SK-MEL-5 (cell line): ENCODE measurements at places on chromosomes 7 and 10.

DNA sequence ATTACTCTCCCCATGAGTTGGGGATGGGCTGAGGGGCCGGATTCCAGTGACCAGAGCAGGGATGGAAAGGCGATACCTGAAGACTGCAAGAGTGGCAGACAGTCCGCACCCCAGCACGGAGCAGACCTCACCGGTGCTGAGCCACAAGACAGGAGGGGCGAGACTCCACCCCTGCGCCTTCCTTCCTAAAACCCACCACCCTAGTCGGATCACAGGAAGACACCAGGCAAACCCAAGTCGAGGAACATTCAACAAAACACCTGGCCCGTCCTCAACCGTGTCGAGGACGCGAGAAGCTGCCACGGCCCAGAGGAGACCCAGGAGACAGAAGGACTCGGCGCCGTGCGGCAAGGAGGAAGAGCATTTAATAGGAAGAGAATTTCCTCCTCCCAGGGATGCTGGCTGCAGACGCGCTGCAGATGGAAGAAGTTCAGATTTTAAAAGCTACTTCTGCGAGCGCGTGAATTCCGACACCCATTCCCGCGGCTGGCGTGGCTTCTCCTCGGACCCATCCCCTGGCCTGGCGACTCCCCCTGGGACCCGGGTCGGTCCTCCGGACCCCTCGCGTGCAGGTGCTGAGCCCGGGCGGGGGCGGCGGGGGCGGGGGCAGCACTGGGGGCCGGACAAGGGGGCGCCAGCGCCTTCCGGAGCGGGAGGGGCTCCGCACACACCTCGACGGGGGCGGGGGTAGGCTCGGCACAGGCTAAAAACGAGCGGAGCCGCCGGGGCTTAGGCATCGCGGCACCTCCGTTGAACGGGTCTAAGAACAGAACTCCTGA, 563 bp upstream of the UTF1 start:
- DNase-seq, result no peak

GRCh38 chr10:122199070-122199469, 72.0 kb upstream of the BTBD16 start:
- DNase-seq, result no peak

GRCh38 chr7:106905734-106906133, 40.7 kb downstream of the PIK3CG start:
- DNase-seq, result no peak

- DNase-seq, result no peak
These were observed 486.1 kb upstream of the COBL start for GRCh38 chr7:51802718-51803117.

DNA sequence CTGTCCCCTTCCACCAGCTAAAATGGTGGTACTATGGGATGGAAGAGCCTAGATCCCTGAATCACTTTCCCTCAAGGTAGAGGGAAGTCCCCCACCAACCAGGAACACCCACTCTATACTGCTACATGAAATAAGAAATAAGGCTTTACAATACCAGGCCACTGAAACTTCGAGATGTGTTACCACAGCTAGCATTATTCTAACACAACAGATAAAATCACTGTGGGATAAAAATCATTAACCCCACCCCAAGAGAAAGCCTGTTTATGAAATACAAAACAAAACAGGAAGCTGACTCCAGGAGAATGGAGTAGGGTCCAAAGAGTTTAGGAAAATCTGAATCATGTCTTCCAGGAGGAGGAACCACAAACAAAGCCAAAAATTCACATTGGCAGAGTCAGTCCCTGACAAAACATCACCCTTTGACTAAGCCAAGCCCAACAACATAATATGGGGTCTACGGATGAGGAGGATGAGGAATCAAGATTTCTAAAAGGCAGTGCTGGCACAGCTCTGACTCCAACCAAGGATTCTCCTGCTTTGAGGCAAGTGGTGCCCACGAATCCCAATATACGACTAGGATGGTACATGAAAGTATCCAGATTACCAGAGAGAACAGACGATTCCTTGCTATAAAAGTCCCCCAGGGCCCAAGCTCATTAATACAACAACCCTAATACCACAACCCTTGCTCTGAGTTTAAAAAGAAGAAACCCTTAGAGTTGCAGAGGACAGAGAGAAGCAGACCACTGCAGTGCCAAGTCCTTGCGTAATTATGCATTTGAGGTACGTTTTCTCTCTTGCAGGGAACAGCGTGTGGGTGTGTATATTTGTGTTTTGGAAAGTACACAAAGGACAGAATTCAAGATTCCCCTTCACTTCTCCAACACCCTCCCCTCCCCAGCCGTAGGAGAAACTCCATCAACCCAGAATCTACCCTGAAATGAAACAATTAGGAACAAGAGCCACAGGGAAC, 23.7 kb downstream of the XPNPEP1 start:
- DNase-seq, result no peak

- no peak for DNase-seq
These were observed 6.2 kb downstream of the VWA2 start for GRCh38 chr10:114245121-114245791.

DNA sequence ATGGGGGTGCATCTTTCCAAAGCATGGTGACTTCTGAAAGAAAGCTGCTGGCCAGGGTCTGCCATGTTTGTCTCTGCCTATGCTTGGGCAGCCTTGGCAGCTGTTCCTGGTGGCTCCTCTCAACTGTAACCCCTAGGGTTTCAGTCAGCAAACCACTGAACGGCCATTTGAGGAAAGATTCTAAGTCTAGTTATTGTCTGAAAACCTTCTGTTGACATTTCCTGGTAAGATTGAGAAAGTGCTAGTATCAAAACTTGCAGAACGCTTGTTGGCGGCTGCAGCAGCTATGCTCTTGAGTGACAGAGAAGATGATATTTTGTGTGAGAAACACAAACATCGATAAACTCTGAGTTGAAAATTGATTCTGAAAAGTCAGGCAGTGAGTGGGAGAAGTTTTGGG, 523.1 kb downstream of the LRMDA start:
- DNase-seq, result no peak

DNA sequence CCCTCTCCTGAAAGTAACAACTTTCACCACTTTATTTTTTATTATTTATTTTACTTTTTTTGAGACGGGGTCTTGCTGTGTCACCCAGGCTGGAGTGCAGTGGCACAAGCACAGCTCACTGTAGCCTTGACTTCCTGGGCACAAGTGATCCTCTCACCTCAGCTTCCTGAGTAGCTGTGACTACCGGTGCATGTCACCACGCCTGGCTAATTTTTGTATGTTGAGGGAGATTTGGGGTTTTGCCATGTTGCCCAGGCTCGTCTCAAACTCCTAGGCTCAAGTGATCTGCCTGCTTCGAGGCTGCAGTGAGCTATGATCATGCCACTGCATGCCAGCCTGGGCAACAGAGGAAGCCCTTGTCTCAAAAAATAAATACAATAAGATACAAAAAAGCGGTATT, 14.9 kb upstream of the SLIT1 start:
- peak; percentile 16 for DNase-seq

GRCh38 chr10:124534826-124535601, 73.4 kb downstream of the LHPP start:
- no peak for DNase-seq

DNA sequence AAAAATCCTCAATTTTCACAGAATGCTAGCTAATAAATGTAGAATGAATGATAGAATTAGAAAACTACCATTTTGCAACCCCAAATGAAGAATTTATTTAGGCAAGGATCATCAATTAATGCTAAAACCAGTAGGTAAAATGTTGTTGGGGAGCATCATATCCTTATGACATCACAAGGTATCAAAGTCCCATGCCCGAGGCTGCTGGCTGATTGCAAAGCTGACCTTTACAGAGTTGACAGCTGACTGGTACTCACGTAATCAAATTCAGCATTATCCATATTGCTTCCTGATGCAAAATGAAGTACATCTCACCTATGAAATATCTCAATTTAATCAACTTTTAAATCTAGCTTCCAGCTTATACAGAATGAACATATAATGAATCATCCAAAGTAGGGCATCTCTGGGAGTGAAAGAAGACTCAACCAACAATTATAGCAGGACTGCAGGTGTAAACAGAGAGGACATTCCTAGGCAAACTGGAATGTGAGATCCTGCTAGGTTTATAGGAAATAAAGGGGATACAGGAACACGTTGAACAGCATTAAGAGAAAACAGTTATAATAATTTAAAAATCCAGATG, 10.2 kb upstream of the BLNK start:
- no peak for DNase-seq

GRCh38 chr10:74529205-74529604, 297.2 kb upstream of the KAT6B start:
- DNase-seq, result no peak

GRCh38 chr10:69731184-69731583, 70.5 kb upstream of the COL13A1 start:
- DNase-seq, result no peak

GRCh38 chr10:78510566-78511323, 477.1 kb downstream of the RPS24 start:
- DNase-seq, result peak; percentile 4

GRCh38 chr10:15704581-15704968, 15.1 kb downstream of the ITGA8 start:
- DNase-seq, result no peak
